ENCODE measurements at places on chromosomes 11 and 22.

DNA sequence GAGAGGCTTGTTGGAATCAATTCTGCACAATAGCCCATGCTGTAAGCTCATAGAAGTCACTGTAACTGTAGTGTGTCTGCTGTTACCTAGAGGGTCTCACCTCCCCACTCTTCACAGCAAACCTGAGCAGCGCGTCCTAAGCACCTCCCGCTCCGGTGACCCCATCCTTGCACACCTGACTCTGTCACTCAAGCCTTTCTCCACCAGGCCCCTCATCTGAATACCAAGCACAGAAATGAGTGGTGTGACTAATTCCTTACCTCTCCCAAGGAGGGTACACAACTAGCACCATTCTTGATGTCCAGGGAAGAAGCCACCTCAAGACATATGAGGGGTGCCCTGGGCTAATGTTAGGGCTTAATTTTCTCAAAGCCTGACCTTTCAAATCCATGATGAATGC is 13.3 kb downstream of the SERPIND1 start:
- DNase-seq = no peak

DNA sequence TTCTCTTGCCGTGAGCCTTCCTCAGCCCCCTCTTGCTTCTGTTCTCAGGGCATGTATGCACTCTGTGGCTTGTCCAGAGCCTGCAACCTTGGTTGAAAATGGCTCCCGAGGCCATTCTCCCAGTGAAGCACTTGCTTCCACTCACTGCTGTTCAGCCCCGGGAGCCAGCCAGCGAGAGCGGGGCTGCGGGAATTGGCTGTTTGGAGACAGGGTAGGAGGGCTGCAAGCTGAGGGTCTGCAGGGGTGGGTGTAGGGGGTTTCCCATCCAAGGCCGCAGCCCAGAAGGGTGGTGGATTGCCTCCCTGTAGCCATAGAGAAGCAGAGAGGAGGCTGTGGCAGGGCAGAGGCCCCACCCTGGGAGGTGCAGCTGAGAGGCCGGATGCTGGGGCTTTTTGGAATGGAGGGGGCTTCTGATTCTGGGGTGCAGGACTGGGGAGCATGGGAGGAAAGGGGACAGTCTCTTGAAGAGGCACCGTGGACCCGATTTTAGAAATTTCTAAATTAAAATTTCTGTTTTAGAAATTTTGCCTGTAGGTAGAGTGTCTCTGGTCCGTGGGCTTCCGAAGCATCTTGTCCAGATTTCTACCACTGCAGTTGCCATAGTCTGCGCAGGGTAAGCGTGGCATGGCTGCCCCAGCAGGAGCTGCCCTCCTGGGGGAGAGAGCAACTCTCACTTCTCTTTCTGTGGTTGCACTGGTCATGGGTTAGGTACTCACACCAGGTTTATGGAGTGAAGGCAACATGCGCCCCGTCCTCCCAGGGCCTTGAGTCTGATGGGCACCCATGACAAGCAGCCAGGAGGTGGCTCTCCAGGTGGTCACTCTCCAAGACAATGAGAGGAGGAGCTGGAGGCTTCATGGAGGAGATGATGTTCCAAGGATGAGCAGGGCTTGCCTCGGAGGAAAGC is 100.2 kb downstream of the TBC1D22A start:
- no peak for DNase-seq

DNA sequence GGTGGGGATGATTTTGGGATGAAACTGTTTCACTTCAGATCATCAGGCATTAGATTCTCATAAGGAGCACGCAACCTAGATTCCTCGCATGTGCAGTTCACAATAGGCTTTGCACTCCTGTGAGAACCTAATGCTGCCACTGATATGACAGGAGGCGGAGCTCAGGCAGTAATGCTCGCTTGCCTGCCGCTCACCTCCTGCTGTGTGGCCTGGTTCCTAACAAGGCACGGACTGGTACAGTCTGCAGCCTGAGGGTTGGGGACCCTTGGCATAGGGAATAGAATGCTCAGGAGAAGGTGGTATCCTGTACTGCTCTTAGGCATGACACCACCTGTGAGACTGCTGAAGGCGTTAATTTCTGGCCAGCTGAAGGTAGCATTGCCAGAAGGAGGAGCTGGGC is 47.0 kb downstream of the STIM1 start:
- DNase-seq = no peak

DNA sequence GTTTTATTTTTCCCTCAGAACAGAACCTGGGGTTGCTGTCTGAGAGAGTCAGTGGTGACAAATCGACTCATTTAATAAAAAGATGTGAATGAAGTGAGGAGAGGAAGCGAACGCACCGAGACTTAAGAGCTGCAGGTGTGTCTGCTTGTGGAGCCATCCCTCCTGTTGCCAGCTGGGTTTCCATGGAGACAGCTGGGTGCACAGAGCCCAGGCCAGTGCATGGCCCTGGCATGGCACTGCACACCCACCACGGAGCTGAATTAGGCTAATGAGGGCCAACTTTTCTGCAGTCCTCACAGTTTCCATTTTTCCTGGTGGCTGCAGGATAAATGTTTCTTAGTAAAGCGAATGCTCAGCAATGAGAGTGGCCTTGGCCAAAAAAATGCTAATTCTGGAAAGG is 750.2 kb downstream of the OPCML start:
- DNase-seq = no peak

DNA sequence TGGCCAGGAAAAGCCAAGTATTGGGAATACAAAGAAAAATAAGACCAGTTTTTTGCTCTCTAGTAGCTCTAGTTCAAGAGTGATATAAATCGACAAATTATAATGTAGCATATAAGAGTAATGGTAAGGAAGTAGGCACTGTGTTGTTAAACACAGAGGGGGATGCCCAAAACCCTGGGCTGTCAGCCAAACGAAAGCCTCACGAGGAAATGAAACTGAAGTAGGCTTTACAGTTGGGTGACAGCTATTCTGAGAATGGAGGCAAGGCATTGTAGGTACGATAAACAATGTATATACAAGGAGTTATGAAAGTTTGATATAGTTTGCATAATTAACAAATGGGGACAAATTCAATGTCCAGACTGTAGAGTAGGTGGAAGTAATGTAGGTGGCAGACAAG is 176.4 kb downstream of the FAM181B start:
- DNase-seq = no peak

DNA sequence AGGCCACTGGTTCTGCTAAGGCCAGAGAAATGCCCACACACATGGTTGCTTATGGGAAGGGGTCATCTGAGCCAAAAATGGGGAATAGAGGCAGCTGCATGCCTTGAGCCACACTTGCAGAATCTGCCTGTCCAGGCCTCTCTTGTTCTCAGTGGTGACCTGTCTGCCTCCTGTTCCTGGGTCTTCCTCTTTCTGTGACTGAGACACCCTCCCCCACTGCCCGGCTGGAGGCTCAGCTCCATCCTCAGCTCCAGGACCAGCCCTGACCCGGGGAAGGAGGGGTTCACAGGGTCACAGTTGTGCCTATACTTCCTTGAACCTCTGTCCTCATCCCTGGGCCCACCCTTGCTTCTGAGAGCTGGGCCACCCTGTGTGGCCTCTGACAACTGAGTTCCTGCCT is 52.3 kb downstream of the CSF2RB start:
- DNase-seq = no peak

DNA sequence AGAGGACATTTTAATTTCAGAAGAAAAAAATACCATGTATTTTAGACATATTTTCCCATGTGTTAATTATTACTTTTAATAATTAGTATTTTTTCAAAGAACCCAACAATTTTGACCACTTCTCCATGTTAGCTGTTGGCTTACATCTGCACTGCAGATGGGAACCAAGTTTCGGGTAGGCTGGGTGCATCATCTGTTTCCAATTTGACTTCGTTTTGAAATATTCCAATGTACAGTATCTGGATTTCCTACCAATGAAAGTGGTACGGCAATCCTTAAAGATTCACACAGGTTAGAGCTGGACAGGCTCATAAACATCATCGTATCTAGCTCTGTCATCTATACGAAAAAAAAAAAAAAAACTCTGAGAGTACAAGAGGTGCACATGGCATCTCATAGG is 670.2 kb downstream of the OPCML start:
- no peak for DNase-seq

GRCh38 chr11:15615398-15616096 is 500.8 kb downstream of the INSC start:
- DNase-seq = no peak

- DNase-seq = no peak
Observed at GRCh38 chr22:21582801-21583740, 15.6 kb downstream of the UBE2L3 start.

GRCh38 chr11:134131628-134132244 is 62.9 kb downstream of the JAM3 start:
- no peak for DNase-seq

- DNase-seq = no peak
Observed at GRCh38 chr11:27812341-27812740, 112.1 kb upstream of the BDNF start.

GRCh38 chr11:35079611-35080010 is 59.4 kb upstream of the CD44 start:
- no peak for DNase-seq

GRCh38 chr11:66473167-66473566 is 6.5 kb downstream of the PELI3 start:
- no peak for DNase-seq

DNA sequence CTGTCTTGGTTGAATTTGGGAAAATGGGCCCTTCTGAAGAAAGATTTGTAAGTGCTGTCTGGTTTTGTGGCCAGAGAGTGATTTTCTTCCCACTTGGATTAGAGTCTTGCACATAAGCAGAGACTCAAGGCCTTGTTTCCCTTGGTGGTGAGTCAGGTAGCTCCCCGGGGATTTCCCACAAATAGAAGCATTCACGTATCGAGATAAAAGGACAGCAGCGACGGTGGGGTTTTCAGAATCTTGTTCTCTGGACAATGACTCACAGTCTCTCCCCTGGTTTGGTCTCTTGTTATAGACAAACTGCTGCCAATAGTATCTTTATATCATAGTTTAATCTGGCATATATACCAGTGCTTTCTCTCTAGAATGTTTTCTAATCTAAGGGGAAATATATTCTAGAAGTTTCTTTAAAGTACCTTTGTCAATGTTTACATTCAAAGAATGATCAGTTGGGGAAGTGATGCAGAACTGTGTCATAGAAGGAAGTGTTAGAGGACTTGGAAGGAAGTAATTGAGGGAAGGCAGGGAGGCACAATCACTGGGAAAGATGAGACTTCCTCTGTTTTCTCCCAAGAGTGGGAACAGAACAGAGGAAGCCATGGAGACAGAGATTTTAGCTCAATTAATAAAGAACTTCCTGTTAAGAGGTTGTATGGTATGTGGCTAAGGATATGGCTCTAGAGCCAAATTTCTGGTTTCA is 18.1 kb downstream of the POLA2 start:
- DNase-seq = peak; percentile 49

DNA sequence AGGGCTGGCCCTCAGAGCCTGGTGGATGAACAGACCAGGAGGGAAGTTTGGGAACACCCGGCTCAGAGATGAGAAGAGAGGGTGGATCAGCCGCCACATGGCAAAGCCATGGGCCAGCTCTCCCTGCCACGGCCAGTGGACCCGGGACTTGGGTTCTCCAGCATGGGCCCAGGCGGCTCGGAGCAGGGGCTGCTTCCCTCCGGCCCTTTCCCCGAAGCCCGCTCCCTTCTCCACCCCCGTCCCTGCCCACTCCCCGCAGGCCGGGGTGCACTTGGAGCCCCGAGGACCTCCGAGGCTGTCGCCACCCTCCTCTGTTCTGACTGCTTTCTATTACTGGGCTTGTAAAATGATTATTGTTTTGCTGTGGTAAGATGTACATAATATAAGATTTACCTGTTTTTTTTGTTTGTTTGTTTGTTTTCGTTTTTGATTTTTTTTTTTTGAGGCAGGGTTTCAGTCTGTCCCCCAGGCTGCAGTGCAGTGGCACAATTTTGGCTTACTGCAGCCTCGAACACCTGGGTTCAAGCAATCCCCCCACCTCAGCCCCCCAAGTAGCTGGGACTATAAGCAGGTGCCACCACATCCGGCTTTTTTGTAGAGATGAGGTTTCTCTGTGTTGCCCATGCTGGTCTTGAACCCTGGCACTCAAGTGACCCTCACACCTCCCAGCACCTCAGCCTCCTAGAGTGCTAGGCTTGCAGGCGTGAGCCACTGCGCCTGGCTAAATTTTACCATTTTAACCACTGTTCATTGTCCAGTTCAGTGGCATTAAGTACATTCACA is 11.3 kb upstream of the TH start:
- no peak for DNase-seq

- no peak for DNase-seq
Observed at GRCh38 chr11:134072844-134073243, 4.0 kb downstream of the JAM3 start.

DNA sequence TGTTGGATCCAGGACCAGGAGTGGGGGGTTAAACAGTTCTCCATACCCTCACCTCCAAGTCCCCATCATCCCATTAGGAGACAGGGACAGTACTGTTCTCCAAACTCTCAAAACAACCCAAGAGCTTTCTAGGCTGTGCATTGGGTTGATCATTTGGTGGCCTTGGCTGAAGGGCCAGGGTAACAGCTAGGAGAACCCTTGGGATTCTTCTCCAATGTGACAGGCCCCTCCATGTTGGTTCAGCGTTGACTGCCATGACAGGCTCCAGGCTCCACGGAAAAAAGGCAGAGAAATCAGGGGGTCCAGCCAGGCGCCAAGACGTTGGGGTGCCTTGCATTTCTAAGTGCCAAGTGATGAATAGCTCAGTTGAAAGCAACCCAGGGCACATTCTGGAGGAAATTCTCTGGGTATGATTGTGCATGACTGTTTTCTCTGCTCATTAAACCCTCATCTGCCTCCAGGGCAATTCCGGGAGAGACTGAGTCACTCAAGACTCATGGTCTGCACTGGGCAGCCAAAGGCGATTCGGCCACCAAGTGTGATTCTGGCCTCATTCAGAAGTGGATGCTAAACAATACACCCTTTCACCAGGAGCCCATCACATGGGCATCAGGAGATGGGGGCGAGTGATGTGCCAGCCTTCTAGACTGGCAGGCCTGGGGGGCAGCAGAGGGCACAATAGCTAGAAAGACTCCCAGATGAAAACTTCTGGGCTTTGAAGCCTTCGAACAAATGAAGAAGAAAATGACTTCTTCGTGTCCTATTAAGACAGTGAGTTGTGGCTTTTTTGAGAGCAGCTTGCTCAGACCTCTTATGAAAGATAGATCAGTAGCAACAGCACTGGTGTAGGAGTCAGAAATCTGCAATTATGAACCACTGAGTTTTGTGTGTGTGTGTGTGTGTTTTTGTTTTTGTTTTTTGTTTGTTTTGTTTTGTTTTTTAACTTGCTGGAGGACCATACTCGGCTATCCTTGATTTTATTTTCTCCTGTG is 27.7 kb downstream of the CD44 start:
- DNase-seq = peak; percentile 94

DNA sequence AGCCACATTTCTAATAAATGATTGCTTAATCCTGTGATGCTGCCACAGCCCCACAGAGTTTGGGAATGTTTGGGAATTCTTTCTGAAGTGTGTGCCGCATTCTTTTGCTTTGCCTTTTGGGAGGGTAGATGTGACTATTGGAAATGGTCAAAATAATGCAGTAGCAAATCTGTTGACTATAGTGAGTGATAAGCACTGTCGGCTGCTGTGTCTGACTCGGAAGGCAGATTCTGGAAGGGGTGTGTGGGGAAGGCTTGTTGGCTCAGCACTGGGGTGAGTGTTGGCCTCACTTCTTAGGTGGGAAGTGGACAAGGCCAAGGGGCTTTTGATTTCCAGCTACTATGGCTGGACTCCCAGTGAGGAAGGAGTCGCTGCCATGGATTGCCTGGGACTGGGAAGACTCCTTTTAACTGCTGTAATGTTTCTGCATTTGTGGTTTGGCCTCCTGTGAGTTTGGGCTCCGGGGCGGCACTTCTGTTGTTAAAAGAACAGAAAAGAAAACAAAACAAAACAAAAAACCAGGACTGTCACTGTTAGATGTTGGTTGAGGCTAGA is 20.1 kb downstream of the ZBTB16 start:
- DNase-seq = peak; percentile 60
